RWPE2 (cell line): ENCODE measurements at places on chromosomes 2 and 18.
A peak's percentile ranks its signal among the peaks of the same experiment; 100 is the strongest.

GRCh38 chr18:47283476-47283875 is 32.0 kb upstream of the SKOR2 start:
- no peak for DNase-seq

- no peak for DNase-seq
Observed at GRCh38 chr2:206831442-206831995, 66.1 kb downstream of the FASTKD2 start.

DNA sequence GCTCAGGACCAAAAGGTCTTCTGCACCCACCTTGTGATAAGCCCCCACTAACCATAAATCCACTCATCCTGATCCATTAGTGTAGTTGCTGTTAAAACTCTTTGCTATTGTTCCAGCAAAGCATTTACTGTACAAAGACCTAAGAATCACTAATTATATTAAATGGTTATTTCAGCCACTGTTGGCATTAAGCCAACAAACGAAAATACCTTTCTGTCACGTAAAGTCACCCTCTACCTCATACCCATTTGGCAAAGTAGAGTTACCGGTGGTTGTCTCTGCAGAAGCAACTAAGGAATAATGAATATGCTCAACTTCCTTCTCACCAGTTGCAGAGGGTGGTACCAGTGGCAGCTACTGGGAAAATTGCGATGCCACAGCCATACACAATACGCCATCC is 224.5 kb downstream of the SP3 start:
- DNase-seq = no peak

DNA sequence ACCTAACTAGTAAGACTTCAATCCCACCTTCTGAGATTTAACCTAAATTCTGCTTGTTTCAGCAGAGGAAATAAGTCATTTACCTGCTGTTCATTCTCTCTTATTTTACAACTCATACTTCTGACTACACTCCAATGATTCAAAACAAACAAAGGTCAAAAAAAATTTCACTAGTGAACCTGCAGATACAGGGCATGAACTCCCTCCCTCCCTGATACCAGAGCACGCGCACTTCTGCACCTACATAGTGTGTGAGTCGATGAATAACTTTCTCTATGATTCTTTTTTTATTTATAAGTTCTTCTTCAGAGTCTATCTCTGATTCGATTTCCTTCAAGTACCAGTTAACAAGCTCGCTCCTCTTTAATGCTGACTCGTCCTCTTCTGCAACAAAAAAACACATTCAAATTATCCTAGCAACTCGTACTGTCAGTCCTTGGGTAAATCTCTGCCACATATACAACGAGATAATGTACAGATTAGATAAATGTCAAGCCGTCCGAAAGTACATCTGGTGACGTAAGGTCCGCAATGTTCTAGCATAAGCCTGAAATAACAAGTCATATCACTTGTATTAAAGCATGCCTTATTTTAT is 7.4 kb upstream of the LCT start:
- DNase-seq = no peak

DNA sequence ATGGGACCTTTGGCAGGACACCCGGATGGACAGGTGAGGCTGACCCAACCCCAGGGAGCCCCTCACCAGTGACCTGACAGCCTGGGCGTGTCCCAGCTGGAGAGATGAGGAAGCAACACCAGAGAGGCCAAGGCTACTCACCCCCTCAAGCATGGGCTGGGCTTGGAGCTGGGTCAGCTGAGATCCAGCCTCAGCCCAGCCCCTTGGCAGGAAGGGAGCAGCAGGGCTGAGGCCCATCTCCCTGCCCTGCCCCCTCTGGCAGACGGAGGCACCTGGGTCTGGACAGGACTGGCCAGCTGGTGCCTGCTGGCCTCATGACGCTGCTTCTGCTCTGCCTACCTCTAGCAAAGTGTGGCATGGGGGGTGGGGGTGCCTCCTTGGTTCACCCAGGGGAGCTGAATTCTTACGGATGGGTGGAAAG is 37.8 kb downstream of the HS6ST1 start:
- no peak for DNase-seq

- no peak for DNase-seq
Observed at GRCh38 chr18:13661051-13661778, 65.1 kb downstream of the FAM210A start.

GRCh38 chr18:36314754-36315153 is 17.2 kb downstream of the FHOD3 start:
- DNase-seq = no peak

- no peak for DNase-seq
Observed at GRCh38 chr18:63376538-63376937, 9.5 kb upstream of the KDSR start.

DNA sequence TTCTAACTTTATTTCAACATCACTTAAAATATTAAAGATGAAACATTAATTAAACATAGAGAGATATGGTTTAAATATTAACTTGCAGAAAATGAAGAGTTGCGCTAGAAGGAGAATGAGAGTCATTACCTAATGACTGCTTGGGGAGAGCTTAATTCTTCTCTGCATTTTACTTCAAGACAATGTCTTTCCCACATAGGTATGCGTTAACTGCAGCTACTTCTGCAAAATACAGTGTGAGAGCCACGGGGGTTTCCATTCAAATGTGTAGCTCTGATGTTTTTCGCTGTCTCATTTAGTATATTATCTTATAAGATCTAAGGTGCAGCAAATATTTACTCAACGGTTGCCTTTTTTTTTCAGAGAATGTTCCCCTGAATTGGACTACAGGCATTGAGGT is 126.7 kb downstream of the TMX3 start:
- no peak for DNase-seq

- DNase-seq = no peak
Observed at GRCh38 chr2:241467777-241468475, 40.5 kb downstream of the STK25 start.

DNA sequence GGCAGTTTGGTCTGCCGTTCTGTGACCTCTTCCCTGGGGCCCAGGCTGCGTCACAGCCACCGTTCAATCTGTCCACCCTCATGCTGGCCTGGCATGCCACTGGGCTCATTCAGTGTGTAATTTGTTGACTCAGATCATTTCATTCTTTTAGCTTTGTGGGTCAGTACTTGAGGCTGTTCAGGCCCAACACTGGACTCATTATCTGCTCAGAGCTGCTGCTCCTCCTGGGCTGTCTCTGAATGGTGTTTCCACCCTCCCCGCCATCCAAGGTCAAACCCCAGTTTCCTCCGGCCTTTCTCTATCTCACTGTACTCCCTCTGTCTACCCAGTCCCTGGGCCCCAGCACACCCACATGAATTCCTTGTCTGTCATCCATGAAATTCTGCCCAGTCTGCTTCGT is 152.4 kb upstream of the NCK2 start:
- no peak for DNase-seq

GRCh38 chr2:127661072-127661649 is 14.2 kb downstream of the LIMS2 start:
- DNase-seq = peak; percentile 34

- no peak for DNase-seq
Observed at GRCh38 chr2:212158081-212158480, 380.5 kb downstream of the ERBB4 start.

DNA sequence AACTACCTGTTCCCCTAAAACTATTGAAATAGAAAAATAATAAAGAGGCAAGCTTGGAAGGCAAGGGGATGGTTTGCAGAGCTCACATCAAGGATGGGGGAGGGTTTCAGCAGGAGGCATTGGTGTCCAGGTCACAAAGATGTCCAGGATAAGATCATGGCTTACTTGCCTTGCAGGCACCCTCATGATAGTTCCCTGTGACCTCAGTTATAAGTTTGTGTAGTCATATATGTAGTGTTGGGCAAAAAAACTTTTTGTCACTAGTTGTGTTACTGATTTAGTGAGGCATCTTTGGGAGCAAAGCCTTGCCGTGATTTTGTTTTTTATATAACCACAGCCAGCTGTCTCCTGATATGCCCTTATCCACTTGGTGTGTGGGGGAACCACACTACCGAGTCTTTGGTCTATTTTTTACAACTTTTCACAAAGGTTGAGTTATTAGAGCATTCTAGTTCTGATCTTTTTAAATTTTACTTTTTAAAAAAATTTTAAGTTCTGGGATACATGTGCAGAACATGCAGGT is 53.3 kb downstream of the IL1R2 start:
- no peak for DNase-seq

DNA sequence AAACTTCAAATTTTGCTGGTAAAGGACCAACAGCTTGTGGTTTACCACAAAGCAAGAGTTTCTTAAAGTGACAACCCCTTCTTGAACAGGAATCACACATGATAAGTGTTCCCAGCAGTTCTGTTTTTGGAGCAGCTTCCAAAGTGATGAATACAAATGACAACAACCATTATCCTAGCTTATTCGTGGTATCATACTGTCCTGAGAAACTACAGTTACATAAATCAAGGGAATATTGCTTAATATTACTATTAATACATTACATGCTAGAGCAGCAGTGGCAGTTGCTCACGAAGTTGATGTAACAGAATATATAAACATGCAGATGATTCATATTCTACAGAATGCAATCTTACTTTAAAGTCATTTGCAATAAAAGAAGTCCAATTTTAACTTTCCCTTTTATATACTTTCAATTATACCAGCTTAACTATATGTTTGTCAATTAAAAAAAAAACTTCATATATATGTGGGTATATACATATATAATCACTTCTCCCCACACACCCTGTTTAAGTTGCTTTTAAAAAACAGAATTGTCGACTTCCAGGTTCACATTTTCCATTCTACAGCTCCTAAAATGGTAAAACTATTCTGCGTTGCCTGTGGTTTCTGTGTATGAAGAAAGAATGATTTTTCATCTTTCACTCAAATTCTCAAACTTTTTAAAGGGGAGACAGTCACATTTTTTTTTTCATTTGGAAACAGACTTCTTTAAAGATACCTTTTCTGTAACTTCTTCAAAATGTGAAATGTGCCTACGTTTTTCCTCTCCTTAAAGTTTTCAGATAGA is 713.6 kb downstream of the TDRD15 start:
- DNase-seq = no peak

- DNase-seq = no peak
Observed at GRCh38 chr18:23951206-23951605, 63.3 kb upstream of the TTC39C start.

- no peak for DNase-seq
Observed at GRCh38 chr2:180739070-180739469, 241.3 kb upstream of the UBE2E3 start.

DNA sequence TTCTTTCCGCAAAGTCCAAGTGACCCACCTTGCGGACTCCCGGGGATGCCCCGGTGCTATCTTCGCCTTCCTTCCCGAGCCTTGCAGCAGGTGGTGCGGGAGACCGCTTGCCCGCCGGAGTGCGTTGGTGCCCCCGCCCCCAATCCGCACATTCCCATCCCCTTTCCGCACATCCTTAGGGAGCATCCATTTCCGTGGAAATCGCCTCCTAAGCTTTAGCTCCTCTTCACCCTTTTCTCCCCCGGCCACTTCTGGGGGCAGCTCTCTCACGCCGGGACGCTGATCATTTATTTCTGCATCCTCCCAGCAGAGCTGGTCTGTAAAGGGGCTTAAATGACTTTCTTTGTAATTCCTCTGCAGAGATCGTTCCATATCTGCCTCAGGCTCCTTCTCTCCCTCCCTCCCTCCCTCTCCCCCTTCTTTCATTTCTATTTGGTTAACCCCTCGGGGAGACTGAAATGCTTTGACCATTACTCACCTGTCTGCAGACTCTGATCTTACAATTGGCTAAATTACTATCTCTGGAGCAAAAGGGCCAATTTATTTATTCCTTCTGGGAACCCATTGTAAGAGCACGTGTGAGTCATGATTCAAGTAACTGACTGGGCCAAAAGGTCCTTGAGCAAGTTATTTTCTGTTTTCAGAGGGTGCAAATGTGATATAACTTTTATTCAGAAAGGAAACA is 1.3 kb upstream of the LYPD1 start:
- DNase-seq = no peak

DNA sequence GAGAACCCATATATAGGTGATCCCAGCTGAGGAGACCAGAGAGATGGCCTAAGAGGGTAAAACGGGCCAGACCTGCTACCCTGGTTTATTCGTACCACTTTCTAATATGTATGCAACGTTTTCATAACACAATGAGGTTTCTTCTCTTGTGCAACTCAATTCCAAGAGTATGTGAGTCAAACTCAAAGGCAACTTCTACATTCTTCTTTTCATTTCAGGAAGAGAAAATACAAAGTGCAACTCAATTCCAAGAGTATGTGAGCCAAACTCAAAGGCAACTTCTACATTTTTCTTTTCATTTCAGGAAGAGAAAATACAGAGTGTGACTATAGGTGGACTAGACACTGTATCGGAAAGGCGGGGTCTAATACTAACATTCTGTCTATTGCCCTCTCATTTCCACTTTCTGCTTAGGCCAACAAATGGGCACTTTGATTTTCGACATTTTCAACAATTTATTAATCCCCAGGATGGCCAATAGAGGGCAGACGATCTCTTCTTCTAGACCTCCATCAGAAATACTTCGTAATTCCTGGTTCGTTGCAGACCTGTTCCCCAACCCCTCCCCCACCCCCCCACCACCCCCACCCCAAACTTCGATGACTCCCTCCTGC is 3.7 kb upstream of the CRIM1 start:
- no peak for DNase-seq

DNA sequence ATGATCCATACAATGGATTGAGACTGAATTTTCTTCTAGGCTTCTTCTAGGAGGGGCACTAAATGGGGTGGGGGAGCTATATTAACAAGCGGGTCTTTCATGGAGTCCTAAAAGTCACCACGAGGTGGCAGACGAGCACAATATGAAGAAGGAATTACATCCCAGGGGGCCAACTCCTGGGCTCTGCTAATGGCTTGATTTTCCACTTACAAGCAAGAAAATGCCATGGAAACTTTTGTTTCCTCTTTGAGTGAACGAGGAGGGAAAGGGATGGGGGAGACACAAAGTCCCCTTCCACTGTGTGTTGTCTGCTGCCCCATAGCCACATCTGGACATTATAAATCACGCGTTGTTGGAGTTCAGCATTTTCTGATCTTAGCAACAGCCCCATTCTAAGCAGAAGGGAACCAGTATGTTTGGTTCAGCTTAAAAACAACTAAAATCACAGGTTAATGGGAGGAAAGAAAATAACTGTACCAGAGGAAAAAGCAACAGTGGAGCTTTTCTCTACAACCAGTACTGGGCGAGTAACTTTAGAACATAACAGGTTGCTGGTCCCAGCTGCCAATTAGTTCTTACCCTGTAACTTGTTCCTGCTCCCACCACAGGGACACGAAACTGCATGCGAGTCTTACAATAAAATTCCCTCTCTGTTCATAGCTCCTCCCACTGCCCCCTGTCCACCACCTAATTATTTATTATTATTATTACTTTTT is 285.0 kb upstream of the PARD3B start:
- DNase-seq = no peak

DNA sequence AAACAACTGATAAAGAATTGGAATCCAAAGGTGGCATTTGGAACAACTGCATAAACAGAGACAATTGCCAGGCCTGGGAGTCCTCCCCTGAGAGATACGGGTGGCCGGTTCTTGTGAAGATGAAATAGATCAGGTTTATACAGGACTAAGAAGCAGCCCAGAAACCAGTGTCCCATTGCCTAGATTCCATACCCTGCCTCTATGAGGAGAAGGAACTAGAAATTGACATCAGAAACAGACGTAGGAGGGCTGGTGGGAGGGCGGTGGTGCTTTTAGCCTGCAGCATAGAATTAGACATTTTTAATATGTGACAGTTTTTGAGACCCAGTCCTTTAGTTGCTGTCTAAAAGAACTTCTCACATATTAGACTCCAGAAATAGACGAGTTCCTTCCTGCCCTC is 11.8 kb upstream of the SH3BP4 start:
- no peak for DNase-seq

GRCh38 chr2:222670191-222671038 is 1.0 kb upstream of the MOGAT1 start:
- DNase-seq = no peak
